ENCODE measurements at places on chromosomes 3 and 15. TPM values are rescaled to one million over a fixed set of nuclear protein-coding genes. Genes with fewer than 3 reads are reported as not detected.

Gene ST3GAL6
- total RNA-seq, result 1.2 TPM

Gene ANKUB1
- total RNA-seq, result 0.06 TPM

Gene LTK
- 0.06 TPM for total RNA-seq

Gene BOC
- total RNA-seq, result 6.5 TPM

Gene TIGIT
- not detected for total RNA-seq

Gene AP3S2
- total RNA-seq, result 38.8 TPM
